Activated CD4-positive, alpha-beta T cell treated with anti-CD3 and anti-CD28 coated beads, Interleukin-2, Interleukin-4, amounts not matched to agents 100 ng/mL and 50 ng/mL, durations not matched to agents 16 hours and 8 hours (primary cell): ENCODE measurements at places on chromosomes 11 and 22.

DNA sequence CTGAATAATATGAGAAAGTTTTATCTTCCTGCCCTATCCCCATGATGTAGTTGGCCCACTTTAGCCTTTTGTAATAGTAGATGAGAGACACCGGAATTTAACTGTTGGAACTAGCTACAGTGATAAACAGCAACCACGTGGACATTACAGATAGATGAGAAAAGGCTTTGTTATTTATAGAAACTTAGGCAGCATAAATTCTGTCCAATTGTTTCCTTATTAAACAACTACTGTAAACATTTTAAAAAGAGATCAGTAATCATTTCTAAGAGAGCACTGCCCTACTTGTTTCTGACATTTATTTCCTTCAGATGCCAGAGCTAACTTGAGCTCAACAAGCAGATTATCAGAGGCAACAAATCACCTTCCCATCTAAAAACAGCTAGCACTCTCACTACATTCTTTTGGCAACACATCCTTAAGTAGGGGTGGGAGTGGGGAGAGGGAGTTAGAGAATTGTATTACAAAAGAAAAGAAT lies 63.1 kb downstream of the SOX6 start:
- no peak for DNase-seq

DNA sequence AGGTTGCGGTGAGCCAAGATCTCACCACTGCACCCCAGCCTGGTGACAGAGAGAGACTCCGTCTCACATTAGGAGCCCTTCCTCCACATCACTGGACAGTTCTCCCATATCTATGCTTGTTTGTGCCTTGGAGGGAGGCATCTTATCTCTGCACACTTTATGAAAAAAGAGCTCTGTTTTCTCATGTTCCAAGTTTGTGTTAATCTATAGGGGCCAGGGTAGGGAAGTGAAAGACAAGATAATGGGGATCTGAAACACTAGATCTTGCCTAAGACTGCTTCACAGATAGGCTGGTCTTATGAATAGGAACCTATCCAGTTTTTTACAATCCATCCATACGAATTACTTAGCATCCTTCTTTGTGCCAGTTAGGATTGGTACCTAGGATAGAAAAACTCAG lies 17.1 kb downstream of the OR6Q1 start:
- no peak for DNase-seq

- no peak for DNase-seq
Observed at GRCh38 chr22:29933619-29934018, 50.6 kb downstream of the MTMR3 start.

DNA sequence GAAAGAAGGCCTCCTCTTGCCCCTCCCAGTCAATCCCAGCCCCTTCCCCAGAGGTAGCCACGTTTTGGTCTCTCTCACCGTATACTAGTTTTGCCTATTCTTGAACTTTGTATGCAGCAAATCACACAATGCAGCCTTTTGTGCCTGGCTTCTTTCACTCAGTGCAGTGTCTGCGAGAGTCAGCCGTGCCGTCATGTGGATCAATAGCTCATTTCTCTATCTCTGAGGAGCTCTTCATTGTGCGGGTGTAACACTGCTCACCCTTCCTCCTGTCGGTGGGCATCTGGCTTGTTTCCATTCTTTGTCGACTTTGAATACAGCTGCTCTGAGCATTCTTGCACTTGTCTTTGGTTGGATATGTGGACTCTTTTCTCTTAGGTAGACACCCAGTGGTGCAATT lies 146.5 kb downstream of the CACNA1I start:
- no peak for DNase-seq

DNA sequence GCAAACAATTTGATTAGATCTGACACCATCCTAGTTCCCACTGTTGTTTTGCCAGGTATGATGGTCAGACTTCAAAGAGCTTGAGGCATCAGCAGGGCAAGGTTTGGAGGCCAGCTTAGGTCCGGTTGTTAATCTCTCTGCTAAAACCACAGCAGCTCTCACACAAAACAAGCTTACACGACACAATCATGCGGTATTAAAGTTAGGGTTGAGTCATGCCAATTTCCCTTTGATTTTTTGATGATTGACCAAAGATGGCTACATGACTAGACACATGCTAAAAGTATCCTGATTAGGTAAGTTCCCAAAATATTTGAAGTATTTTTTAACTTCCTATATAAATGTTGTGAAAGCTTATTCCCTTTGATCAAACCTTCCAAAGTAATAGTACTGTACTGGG lies 145.9 kb downstream of the ELP4 start:
- DNase-seq, result no peak

DNA sequence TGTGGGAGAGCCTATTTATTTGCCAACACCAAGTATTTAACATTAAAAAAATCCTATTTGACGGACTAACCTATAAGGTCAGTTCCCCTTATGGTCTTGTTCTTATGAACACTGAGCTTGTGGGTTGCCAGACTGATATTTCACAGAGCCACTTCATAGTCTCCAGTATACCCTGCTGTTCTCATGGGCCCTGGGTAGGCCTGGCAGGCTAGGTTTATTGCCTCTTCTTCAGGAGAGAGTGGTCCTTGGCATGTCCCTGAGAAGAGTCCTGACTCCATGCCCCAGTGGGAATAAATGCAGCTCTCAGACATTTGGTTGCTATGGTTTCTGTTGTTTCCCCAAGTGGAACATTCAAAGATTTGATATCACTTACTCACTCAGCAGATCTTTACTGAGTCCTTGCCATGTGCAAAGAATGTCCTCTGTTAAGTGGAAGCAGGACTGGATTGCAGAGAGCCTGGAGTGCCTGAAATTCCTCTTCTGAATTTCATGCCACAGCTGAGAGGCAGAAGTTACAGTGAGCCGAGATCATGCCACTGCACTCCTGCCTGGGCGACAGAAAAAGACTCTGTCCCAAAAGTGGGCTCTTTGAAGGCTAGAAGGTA lies 15.7 kb downstream of the SLC5A1 start:
- DNase-seq, result no peak

- peak; percentile 85 for DNase-seq
Observed at GRCh38 chr22:40818747-40819598, at the start of gene SLC25A17. SLC25A17 (minus strand) TSS chr22:40819346; CDS start chr22:40819248, 98 bp downstream.

GRCh38 chr22:50253941-50254340 lies 2.9 kb upstream of the HDAC10 start:
- DNase-seq, result no peak

DNA sequence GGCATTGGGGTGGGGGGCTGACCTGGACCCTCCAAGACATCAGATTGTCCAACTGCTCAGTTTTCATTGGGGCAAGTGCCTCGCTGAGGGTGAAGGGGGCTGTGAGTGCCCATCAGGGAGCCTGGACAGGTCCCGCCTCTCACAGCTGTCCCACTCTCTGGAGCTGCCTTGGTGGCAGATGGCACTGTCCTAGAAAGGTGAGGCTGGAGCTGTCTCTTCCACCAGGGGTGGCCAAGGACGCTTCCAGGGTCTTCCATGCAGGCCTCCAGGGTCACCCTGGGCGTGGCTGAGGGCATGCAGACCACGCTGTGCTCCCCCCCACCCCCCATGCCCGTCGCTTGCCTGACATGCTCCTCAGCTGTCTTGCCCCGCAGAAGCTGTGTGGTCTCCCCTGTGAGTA lies 53.5 kb upstream of the CCDC188 start:
- no peak for DNase-seq

- DNase-seq, result no peak
Observed at GRCh38 chr11:121703201-121703600, 250.4 kb upstream of the SORL1-AS1 start.

- DNase-seq, result peak; percentile 64
Observed at GRCh38 chr11:18731949-18732821, 6.2 kb upstream of the IGSF22 start.

GRCh38 chr11:102831489-102832440 lies 11.6 kb downstream of the MMP3 start:
- peak; percentile 16 for DNase-seq

GRCh38 chr11:132770829-132771530 lies 761.3 kb downstream of the OPCML start:
- no peak for DNase-seq

DNA sequence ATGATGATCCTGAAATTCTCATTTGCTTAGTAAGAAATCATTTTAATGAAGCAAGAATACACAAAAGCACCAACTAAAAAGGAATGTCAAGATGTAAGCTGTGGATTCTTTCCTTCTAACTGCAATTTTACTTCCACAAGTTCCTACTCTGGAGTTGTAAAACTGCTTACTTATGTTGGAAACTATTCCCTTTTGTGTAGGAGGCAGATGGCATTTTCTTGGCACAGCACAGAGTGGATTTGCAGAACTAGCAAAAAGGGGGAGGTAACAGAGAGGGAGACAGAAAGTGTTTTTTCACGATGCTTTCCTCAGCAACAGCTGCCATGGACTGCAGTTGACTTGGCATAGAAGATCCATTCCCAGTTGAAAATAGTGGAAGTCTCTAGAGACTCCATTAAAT lies 1112.0 kb upstream of the RAG2 start:
- no peak for DNase-seq

- no peak for DNase-seq
Observed at GRCh38 chr11:6586434-6587359, 16.7 kb downstream of the RRP8 start.

DNA sequence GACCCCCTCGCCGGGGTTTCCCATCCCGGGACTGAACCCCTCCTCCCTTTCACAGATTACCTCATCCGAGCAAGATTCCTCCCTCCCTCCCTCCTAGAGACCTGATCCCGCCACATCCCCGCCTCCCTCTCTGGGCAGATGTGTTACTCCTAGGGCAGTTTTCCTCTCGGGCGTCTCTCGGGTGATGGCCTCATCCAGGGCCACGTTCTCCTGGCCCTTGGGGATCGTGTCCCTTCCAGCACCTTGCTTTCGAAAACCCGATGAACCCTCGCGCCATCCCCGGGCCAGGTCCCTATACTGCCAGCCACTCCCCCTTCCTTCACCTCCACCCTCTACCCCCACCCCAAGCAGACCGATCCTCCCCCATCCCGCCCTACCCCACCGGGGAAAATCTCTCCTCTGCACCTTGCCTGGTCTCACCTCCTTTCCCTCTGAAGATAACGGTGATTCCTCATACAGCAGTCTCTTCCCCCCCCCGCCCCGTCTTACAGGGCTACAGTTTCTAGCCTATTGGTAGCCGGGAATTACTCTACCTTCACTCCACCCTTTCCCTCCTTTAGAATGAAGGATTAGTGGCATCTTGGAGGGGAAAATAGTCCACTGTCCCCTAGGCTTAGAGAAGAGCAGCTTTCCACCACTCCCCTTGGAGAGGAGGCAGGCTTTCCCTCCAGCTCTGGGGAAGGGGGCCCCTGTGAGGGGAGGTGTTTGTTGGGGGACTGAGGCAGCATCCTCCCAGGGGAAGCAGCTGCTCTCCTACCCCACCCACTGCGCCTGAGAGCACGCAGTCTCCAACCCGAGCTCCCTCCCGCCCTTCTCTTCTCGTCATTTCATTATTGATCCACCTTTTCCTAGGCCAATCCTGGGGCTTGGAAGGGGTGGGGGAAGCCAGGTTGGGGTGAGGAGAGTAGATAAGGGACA lies 1.2 kb downstream of the KMT2A start:
- DNase-seq, result peak; percentile 56

DNA sequence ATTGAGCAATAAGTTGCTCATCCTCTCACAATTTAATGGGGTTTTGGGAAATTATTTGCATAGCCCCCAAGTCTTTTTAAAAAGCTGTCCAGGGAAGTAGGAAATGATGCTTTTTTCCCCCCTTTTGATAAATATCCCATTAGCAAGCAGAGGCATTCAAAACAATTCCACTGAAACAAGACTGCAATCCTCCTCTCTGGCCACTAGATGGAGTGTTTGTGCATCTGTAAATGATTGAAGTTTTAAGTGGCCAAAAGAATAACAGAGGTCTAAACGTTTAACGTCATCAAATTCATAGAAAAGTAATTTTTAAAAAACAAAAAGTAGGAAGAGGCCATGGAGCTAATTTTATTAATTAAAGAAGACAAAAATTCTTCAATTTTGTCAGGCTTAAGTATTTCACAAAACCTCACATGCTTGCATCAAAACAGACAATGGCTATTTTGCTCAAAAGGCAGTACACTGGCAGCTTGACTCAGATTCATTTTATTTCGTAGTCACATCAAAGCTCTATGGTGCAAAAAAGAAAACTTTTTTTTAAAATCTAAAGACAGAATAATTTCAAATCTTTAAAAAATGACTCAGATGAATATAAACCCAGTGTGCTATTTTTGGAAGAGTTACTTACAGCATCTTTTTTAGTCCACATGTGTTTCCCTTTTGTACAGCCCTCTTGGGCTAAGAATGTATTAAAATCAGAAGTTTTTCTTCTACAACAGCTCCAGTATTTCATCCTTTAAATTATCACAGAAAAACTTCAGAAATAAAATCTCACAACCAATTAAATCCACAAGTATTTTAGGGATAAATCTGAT lies 17.8 kb downstream of the CHORDC1 start:
- peak; percentile 51 for DNase-seq

DNA sequence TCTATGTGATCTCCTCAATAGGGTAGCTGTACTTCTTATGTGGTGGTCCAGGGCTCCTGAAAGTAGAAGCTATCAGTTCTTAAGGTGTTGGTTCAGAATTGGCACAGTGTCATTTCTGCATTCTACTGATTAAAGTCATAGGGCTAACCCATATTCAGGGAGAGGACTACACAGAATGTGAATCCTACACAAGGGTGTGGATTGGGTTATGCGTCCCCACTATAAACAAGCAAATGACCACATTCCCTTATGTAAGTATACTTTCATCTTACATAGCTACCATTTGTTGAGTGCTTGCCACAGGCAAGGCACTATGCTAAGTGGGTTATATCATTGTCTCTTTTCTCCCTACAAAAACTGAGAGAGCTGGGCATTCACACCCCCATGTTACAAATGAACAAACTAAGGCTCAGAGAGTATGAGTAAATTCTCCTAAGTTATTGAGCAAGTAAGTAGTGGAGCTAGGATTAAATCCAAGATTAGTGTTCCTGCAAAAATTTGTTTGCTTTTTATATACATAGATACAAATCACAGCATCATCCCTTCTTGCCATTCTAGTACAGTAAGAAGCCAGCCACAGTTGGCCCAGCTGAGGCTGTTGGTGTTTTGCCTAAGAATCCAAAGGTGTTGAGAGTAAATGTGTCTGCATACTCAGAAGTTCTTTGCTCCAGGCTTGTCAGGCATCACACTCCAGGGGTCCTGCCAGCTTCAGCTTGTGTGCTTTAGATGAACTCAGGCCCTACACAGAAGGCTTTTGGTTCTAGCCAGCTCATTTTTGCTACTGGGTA lies 157.8 kb downstream of the KIF18A start:
- no peak for DNase-seq

- DNase-seq, result no peak
Observed at GRCh38 chr11:2976294-2977063, 15.7 kb downstream of the NAP1L4 start.

GRCh38 chr11:69874984-69875624 lies 55.9 kb upstream of the FGF3 start:
- no peak for DNase-seq
